SHP77 treated with DMSO at 0.1 percent for 48 hours (cell line): ENCODE measurements at places on chromosomes 13 and 19.
A peak's percentile ranks its signal among the peaks of the same experiment; 100 is the strongest.

GRCh38 chr19:1755467-1756171, 2.3 kb downstream of the ONECUT3 start:
- no peak for DNase-seq

DNA sequence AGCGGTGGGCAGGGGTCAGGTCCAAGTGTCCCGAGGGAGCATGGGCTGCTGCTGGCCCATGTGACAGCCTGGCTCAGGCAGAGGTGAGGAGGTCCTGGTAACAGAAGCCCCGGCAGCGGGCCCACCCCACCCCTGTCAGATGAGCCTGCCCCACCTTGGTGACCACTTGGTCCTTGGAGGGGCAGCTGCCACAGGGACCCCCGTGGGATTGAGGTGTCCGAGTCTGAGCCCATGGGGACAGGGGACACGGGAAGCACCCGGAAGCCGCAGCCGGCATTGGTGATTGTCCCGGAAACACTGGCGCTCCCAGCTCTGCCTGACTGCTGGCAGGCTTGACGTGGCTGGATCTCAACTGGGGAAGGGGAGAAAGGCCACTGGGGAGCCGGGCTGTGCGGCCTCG, 149.1 kb downstream of the KDM4B start:
- no peak for DNase-seq

DNA sequence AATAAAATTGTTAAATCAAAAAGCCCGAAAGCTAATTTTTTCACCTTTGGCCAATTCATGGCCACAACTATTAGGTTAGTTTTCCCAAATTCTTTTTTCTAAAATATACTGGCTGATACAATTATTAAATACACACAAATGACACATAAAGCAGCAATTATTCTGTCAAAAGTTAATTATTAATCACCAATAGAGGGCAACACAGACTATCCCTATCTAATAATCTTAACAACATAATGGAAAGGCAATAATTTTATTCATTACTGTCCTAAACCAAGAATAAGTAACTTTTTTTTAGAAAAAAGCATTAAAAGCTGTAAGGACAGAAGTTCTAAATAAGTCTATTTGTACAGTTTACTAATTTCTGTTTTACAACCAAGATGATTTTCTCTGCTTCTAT, 51.7 kb downstream of the KATNAL1 start:
- DNase-seq = no peak

GRCh38 chr13:44146138-44146537, 227.5 kb upstream of the SERP2 start:
- DNase-seq = no peak

- DNase-seq = peak; percentile 29
Measured at GRCh38 chr13:43307921-43308433, 284.6 kb downstream of the DNAJC15 start.

DNA sequence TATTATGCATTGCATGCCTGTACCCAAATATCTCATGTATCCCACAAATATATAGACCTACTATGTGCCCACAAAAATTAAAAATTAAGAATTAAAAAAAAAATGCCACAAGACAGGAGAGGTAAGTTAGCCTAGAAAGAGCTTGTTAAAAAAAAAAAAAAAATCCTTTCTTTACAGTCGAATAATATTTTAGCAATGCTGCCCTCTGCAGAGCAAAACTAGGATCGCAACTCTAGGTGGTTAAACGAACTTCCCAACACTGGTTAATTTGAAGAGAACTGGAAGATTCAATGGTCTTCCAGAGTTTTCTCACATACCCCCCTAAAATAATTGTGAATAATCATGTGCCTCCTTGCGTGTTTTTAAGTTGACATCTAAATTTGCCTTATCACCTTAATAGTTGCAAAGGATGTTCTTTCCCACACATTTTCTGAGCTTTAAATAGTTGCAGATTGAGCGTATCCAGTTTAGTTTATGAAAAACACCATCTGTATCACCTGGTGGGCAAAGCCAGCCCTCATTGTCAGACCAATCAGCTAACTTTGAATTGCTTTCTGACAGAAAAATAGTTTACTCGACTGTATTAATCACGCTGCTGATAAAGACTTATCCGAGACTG, 47.4 kb upstream of the RCBTB2 start:
- DNase-seq = peak; percentile 19

DNA sequence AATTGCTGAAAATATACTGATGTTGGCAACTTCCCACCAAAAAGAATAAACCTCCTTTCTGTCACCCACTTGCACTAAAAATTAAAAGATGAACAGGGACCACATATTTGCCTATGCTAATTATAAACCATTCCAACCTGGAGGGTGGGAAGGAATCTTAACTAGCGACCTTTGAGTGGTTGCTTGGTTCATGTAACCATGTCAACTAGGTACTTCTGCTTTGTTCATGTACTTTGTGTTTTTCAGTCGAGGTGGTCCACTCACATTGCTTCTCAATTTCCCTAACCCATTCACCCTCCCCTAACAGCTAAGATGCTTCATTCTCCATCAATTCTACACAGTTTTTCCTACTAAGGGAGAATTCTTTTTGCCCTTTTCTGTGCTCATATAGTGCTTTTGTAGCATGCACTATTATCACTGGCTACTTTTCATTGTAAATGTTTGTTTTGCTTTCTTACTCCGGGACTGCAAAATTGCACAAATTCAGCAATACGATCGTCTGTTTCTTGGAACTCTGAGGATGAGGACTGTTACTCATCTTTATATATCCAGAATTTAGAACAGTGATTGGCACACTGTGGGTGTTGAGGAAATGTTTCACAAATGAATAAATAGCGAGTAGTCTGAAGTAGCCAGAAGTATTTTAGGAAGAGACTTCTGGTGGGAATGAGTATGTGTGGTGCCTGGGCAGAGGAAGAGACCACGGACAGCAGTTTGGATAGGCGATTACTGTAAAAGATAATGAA, 187.5 kb downstream of the GPC6 start:
- no peak for DNase-seq

DNA sequence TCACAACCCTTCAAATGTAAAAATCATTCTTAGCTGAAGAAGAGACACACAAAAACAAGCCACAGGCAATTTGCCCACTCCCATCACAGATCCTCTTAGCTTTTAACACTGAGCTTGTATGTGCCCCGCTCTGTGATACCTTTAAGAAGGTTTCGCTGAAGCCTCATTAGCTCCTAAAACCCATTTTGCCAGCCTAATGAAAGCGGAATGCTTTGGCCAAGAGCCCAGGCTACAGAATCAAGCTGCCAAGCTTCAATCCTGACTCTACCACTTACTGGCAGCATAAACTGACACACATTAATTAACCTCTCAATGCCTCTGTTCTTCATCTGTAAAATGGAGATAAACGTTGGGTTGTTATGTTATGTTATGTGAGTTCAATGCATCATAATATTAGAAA, 10.5 kb downstream of the ZNF112 start:
- no peak for DNase-seq

DNA sequence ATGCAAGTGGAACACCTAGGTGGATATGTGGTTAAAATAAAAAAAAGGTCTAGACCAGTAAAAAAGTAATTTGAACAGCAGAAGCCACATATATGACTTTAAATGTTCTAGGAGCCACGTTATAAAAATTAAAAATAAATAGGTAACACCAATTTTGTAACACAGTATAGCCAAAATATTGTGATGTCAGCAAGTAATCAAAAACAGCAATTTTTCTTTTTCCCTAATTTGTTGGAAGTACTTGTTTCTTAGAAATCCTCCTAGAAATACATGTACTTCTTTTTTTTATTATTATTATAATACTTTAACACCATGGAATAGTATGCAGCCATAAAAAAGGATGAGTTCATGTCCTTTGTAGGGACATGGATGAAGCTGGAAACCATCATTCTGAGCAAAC, 25.7 kb upstream of the C1QTNF9B start:
- no peak for DNase-seq

DNA sequence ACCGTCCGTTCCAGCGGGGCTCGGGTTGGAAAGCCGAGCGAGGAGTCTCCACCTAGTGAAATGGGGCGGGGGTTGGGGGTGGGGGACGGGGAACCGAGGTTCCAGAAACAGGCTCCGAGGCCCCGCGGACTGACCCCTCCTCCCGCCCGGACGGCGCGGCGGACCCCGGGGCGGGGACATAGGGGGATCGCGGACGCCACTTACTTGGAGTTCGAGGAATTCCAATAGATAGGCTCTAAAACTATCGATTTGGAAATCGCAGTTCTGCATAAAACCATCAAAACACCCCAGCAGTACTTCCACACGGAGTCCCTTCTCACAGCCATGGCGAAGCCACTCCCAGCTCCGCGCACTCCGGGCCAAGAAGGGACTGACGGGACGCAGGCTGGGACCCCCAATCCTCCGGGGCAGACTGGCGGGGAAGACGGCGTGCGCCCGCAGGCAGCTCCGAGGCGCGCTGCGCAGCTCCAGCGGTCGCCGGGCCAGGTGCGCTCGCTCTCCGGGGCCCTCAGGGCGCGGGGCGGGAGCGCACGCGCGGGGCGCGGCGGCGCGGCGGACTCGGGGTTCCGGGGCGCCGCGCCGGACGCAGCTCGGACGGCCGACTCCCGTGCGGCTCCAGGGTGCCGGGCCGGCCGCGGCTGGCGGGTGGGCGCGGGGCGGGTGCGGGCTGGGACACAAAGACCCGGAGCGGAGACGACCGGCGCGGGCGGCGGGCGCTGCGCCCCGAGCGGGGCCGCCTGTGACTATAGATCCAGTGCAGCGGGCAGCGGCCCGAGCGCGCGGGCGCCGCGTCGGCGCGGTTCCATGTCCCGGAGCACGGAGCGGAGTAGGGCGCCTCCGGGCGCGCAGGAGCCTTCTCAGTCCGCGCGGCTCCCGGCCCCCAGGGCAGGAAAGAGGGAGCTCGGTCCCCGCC, 567 bp downstream of the EFNB2 start:
- no peak for DNase-seq

- DNase-seq = no peak
Measured at GRCh38 chr13:34430294-34430693, 511.8 kb upstream of the NBEA start.
